ENCODE measurements at places on chromosomes 5 and 9.
A peak's percentile ranks its signal among the peaks of the same experiment; 100 is the strongest.

GRCh38 chr5:175353926-175354325, 90.1 kb downstream of the DRD1 start:
- no peak for DNase-seq

DNA sequence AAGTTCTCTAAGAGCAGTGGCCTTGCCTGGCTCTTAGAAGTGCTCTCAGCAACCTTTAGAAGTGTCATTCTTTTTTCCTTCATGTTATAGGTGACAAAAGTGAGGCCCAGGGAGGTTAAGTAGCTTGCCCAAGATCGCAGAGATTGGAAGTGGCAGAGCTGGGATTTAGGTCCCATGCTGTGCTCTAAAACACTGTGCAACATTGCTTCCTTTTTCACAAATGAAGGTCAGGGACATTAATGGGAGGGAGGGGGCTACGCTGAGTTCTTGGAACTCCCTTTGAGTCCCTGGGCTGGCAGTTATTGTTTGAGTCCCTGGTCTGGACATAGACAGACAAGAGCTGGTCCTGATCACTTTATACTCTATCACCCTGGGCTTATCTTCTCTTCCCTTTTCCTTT, 45.3 kb downstream of the PAM start:
- no peak for DNase-seq

DNA sequence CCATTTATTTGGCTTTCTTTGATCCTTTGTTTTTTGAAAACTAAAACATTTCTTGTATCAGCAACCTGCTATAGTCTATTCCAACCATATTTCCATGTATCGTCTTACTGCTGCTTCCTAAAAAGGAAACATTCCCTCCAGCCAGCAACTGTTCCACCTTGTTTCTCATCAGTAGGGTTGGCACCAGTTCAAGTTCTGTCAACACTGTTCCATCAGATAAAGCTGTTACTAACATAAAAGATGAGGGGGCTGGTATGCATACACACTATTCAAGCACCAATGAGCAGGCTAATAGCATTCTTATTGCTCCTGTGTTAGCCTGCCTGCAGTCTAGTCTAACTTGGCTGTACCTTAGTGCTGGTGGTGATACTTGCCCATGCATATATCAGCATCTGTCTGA, 178.3 kb downstream of the CWC27 start:
- DNase-seq = no peak

GRCh38 chr5:107542428-107542827, 128.3 kb downstream of the EFNA5 start:
- peak; percentile 54 for DNase-seq

- DNase-seq = no peak
These were observed 569.7 kb downstream of the ZNF608 start for GRCh38 chr5:124176692-124177091.

- DNase-seq = no peak
These were observed 48.7 kb downstream of the NSUN2 start for GRCh38 chr5:6584101-6584645.

GRCh38 chr5:43658509-43658908, 55.5 kb downstream of the NNT start:
- DNase-seq = no peak

DNA sequence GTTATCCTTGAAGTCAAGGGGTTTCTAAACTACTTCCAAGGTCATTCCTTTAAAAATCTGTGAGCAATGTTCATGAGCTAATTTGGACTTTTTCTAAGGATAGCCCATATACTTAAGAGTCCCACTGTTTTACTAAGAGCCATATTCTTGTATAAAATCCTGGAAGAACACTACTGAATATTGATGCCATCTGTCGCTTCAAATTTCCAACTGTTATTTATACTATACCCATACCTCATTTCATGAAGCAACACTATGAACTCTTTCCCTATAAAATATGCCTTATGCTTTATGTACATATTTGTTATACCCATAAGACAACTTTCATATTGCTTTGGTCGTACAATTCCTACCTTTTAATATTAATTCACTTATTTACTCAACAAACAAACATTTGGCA, 12.4 kb upstream of the ANKRD55 start:
- DNase-seq = no peak

- no peak for DNase-seq
These were observed 2.2 kb downstream of the GAS1 start for GRCh38 chr9:86944796-86945727.

GRCh38 chr5:52751137-52751536, 36.6 kb upstream of the ITGA1 start:
- DNase-seq = no peak

GRCh38 chr9:93669958-93670207, 93.5 kb downstream of the PHF2 start:
- DNase-seq = no peak

- DNase-seq = peak; percentile 95
These were observed 26.2 kb downstream of the OSMR start for GRCh38 chr5:38871790-38872551.

- DNase-seq = no peak
These were observed 79.4 kb downstream of the AMBP start for GRCh38 chr9:113998525-113999255.

DNA sequence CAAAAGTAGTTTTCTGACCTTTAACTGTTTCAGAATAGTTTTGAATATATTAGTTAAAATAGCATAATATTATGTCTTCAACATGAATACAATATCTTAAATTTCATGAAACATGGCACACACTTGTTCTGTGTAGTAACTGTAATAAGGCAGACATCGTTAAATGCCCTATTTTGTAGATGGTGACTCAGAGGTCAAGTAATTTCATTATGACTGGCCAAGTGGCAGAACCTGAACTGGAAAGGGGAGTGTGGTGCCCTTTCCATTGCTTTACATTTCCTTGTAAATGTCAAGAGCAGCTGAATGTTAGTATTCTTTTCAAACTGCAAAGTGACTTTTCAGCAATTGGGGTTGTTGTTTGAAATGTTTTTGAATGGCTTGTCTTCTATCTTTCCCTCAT, 201.2 kb upstream of the CDKN2B start:
- DNase-seq = no peak

- DNase-seq = no peak
These were observed 24.2 kb upstream of the SHISAL2B start for GRCh38 chr5:64666078-64666477.

DNA sequence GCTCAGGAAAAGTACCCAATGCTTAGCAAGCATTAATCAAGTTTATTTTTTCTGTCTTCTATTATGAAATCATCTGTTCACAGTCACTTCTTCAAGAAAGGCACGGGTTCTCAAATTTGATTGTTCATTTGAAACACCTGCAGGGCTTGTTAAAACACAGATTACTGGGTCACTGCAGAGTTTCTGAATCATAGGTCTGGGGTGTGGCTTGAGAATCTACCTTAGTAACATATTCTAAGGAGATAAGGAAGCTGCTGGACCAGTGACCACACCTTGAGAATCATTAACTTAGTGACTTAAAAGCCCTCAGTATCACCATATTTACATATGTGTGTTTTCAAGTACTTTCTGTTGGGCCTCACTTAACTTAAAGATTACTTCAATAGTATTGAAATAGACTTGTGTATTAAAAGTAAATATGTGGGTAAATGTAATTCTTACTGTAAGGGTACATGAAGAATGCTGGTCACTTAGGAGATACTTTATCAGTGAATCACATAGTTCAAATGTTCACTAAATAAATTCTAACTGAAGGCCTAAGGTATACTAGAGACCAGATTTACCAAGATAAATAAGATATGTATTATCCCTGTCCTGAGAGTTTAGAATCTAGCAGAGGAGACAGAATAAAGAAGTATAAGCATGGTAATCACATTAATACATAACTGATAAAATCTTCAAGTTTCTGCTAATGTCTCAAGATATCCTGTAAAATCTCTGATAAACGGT, 1342.1 kb upstream of the C9orf72 start:
- DNase-seq = no peak

- DNase-seq = no peak
These were observed 154.2 kb upstream of the TNPO1 start for GRCh38 chr5:72662305-72662704.

DNA sequence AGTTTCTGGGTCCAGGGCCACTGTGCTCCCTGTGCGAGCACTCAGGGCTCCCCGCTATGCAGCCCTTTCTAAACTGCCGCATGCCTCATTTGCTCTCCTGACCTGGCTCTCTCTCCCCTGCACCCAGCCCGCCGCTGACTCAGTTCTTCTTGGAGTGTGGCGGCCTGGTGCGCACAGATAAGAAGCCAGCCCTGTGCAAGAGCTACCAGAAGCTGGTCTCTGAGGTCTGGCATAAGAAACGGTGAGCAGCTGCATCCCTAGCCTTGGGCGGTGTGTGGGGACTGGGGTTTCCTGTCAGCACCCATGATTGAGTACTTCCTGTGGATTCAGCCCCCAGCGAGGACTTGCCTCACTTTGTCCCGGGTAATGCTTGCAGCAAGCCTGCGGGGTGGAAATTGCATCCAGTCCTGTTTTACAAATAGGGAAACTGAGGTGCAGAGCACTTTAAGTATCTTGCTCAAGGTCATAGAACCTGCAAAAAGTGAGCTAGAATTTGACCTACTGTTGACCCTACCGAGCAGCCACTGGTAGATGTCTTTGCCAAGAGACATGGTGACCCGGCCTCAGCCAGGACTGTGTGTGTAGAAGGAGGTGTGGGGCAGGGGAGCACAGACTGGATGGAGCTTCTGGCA, 27.9 kb downstream of the USP20 start:
- no peak for DNase-seq

DNA sequence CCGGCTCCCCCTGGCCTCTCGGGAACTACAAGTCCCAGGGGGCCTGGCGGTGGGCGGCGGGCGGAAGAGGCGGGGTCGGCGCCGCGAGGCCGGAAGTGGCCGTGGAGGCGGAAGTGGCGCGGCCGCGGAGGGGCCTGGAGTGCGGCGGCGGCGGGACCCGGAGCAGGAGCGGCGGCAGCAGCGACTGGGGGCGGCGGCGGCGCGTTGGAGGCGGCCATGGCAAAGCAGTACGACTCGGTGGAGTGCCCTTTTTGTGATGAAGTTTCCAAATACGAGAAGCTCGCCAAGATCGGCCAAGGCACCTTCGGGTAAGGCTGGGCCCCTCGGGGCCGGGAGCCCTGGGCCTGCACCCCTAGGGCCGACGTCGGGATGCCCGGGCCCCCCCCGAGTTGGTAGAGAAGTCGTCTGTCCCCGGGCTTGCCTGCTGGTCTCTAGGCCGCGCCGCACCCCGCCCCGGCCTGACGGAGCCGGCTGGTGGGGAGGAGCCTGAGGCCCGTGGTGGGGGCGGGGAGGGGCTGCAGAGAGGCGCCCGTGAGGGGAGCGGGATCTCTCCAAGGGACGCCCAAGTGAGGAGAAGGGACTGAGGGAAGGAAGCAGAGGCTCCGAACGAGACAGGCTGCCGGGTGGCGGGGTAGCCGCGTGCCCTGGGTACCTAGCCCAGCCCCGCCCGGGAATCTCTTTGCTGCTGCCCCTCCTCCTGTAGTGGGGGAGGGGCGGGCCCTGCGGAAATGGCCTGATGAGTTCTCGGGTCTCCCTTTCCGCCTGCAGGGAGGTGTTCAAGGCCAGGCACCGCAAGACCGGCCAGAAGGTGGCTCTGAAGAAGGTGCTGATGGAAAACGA, at the start of gene CDK9:
Gene CDK9 (plus strand): TSS at position 102 of the 840 bp plus-strand sequence. CDS start 115 bp downstream, at position 217.
- peak; percentile 73 for DNase-seq

DNA sequence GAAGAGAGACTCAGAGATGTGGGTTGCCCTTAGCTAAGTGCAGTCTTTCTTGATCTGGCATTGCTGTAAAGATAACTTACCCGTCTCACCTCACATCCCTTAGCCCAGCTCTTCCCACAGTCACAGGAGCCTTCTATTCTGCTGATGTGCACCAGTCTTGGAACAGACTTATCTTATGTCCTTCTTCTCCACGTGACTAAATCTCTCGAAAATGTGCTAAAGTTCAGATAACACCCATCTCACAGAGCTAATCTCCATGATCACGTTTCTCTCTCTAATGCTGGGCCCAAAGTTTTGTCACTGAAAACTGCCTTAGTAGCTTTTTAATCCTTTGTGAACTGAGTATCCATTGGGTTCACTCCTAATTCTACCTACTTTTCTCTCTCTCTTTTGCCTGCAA, 16.7 kb downstream of the SLC36A1 start:
- no peak for DNase-seq

GRCh38 chr9:26244661-26245451, 566.6 kb upstream of the TUSC1 start:
- DNase-seq = no peak

GRCh38 chr9:97860451-97861147, 7.6 kb downstream of the FOXE1 start:
- DNase-seq = no peak

DNA sequence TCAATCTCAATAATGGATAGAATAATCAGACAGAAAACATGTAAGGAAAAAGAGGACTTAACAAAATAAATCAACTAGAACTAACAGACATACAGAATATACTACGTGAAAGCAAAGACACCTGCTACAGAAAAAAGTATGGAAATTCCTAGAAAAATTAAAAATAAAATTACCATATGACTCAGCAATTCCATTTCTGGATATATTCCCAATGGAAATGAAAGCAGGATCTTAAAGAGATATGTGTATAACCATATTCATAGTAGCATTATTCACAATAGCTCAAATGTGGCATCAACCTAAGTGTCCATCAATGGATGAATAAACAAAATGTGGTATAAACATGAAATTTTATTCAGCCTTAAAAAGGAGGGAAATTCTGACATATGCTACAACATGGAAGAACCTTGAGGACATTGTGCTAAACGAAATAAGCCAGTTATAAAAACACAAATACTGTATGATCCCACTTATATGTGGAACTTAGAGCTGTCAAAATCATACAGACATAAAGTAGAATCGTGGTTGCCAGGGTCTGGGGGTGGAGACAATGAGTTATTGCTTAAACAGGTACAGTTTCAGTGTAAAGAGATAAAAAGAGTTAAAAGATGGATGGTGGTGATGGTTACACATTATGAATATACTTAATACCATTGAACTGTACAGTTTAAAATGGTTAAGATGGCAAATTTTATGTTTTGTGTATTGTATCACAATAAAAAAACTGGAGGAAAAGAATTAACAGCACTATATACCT, 6.9 kb downstream of the PLAA start:
- no peak for DNase-seq

- DNase-seq = no peak
These were observed 1.3 kb downstream of the MAP3K1 start for GRCh38 chr5:56816546-56817081.

- DNase-seq = no peak
These were observed 6.3 kb upstream of the SPINK14 start for GRCh38 chr5:148162038-148162437.

DNA sequence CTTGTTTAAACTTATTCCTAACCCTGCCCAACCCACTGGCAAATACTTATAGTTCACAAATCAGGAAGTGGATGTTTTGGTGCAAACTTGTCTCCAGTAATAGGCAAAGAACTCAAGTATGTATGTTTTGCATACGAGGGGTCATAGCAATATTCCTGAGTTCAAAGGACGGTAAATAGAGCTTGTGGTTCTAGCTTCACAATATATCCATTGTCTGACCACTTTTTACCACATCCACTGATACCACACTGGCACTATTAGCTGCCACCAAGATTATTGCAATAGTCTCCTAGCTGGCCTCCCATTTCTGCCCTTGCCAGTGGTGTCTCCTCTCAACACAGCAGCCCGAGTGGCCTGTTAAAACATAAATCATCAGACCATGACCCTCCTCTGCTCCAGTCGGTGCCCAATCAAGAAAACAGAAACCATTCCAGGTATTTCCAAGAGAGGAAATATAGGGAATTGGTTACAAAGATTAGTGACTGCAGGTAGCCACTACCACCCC, 17.0 kb downstream of the GRXCR2 start:
- no peak for DNase-seq

Measured in HCT116 (cell line).